ENCODE measurements at places on chromosomes 6 and 20.

- no peaks in the 10 kb centered on the region for H3K27me3 ChIP-seq
- no peaks in the 10 kb centered on the region for H3K4me1 ChIP-seq
- DNase-seq: no peak
- no peak overlapping the region for H3K4me3 ChIP-seq
- H3K36me3 ChIP-seq: no peaks in the 10 kb centered on the region
These were observed 42.5 kb upstream of the BMP5 start for GRCh38 chr6:55917751-55918415.

DNA sequence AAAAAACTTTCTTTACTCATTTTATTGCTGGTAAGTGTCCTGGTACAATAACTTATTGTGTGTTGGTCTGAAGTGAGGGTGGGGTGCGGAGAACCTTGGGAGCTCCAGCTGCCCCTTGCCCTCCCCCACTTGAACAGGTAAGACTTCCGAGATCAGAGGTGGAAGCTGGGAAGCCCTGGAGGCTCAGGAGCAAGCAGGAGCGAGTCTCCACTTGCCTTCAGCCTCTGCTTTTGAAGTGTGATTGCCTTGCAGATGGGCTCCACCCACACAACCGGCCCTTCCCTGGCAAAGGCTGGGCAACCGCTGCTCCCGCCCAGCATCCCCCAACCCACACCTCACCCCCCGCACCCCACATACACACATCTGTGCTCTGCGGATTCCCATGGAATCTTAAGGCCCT, 179.6 kb downstream of the TFAP2C start:
- DNase-seq: no peak
- H3K4me1 ChIP-seq: no peaks in the 10 kb centered on the region
- no peak overlapping the region for H3K4me3 ChIP-seq
- H3K27ac ChIP-seq: no peak overlapping the region
- H3K36me3 ChIP-seq: no peaks in the 10 kb centered on the region

DNA sequence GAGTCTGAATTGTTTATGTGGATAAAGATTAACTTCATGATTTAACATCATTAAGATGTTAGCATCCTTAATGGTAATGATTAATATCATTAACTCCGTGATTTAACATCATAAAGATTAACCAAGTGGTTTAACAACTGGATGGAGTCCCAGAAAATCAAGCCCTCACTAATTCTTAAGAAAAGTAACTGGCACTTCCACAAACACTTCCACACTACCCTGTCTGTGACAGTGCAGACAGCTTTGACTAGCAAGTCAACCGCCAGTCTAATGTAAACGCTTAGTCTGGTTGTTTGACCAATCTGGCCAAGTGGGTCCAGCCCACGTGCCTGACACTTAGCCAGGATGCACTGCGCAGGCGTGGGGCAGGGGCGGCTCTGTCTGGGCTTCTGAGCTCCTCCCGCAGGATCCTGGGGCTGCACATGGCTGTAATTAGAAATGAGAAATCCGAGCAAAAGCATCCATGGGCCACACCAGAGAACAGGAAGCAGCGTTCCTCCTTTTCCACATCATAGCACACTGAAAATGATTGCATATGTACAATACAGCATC, 424.2 kb downstream of the FOXA2 start:
- H3K36me3 ChIP-seq: no peaks in the 10 kb centered on the region
- no peak overlapping the region for H3K27ac ChIP-seq

GRCh38 chr6:168150551-168151320, 71.7 kb upstream of the FRMD1 start:
- peaks cover 14% of the 10 kb centered on the region for H3K27me3 ChIP-seq
- H3K27ac ChIP-seq: no peak overlapping the region
- no peaks in the 10 kb centered on the region for H3K4me1 ChIP-seq
- no peak overlapping the region for H3K4me3 ChIP-seq
- no peaks in the 10 kb centered on the region for H3K36me3 ChIP-seq

DNA sequence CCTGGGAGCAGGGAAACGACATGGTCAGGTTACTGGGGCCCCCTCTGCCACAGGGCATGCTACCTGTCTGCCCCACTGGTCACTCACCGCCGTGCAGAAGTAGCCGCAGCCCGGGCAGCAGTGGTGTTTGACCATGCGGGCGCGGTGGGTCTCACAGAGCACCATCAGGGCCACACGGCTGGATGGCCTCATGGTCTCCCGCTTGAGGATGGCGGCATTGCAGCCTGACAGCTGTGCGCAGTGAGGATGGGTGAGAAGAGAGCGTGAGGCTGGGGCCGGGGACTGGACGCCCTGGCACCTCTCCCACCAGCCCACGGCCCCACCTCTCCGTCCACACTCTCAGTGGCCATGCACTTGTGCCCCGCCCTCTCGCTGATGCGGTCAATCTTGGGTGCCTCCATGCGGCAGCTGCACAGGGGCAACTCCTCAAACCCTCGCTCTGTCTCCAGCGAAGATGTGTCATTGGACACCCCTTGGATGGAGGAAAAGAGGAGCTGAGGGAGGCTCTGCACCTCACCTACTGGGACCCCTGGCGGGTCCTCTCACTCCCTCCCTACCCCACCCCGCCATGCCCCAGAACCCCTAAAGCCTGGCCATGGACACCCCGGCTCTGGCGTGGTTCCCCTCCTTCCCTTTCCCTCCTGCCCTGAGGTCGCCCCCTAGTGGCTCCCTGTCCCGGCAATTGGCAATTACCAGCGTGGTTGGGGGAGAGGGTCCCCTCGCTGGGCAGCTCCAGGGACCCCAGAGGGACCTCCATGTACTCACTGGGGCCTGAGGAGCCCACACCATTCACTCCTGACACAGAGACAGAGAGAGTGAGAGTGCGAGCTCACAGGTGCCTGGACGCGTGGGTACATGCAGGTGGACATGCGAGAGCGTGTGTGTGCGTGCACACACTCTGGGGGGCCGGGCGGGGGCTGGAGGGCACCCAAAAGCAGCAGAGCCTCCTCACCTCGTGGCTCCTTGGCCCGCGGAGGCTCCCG, 8.9 kb downstream of the EHMT2 start:
- no peaks in the 10 kb centered on the region for H3K4me1 ChIP-seq
- no peak overlapping the region for H3K27ac ChIP-seq
- peaks cover 94% of the 10 kb centered on the region for H3K36me3 ChIP-seq
- no peaks in the 10 kb centered on the region for H3K27me3 ChIP-seq

DNA sequence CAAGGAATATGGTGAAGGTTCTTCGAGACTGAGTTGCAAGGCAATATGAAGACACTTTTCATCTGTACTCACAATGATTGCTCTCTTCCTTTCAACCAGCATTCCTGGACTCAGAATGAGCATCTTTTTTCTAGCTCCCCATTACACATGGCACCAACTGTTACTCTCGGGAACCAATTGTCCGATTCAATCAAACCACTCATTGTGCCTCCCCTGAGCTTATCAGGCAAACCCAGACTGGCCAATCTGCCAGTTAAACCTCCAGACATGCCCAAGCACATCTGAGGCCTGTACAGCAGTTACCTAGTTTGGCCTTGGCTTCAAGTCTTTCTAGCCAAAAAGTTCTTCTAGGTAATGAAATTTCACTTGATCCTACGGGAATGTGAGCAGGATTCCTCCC, 164.1 kb downstream of the ID4 start:
- no peaks in the 10 kb centered on the region for H3K4me1 ChIP-seq
- no peak for DNase-seq
- H3K27ac ChIP-seq: no peak overlapping the region

Measured in heart left ventricle (tissue), 16 donors.